ENCODE measurements at places on chromosomes 16 and 17. TPM values are rescaled to one million over a fixed set of nuclear protein-coding genes. Genes with fewer than 3 reads are reported as not detected.

Gene CRK
- 20.6 TPM for total RNA-seq

Gene ABCA8
- not detected for total RNA-seq

Gene MYH2
- not detected for total RNA-seq

Gene LHX1
- 0.25 TPM for total RNA-seq

Gene PKMYT1
- 135 TPM for total RNA-seq

Gene FOXF1
- total RNA-seq, result not detected

Gene PERCC1
- 0.34 TPM for total RNA-seq

Gene GINS2
- total RNA-seq, result 79.0 TPM

Gene PLD6
- 23.0 TPM for total RNA-seq

Gene SPATA22
- 0.36 TPM for total RNA-seq

Gene TK1
- 111 TPM for total RNA-seq

Gene CDH15
- total RNA-seq, result not detected

Gene CMTM2
- 0.17 TPM for total RNA-seq

Gene HOXB4
- total RNA-seq, result 3.8 TPM

Gene PRSS53
- 3.8 TPM for total RNA-seq

Gene KIF2B
- total RNA-seq, result not detected

Gene TP53TG3F
- total RNA-seq, result not detected

Gene ZFP1
- total RNA-seq, result 19.3 TPM

Gene LITAFD
- total RNA-seq, result not detected

Gene CCL4
- 2,428 TPM for total RNA-seq

Gene ARL5C
- total RNA-seq, result not detected

Gene NAGS
- 1.1 TPM for total RNA-seq

Gene MRPL10
- total RNA-seq, result 59.7 TPM

Gene FNDC8
- not detected for total RNA-seq

Gene MED13
- total RNA-seq, result 46.9 TPM

Gene HAP1
- 0.10 TPM for total RNA-seq

Gene PDF
- 32.3 TPM for total RNA-seq

Gene EME2
- 20.3 TPM for total RNA-seq

Gene TLCD3B
- total RNA-seq, result 1.4 TPM

Gene CAVIN1
- 0.78 TPM for total RNA-seq

Gene KRT39
- total RNA-seq, result not detected

Gene SOX8
- total RNA-seq, result 0.61 TPM

Gene SALL1
- not detected for total RNA-seq

Gene KCNH6
- total RNA-seq, result not detected

Gene GCGR
- total RNA-seq, result not detected

Gene TBC1D3B
- 3.2 TPM for total RNA-seq

Gene TEN1
- total RNA-seq, result 15.0 TPM

Gene ZNF597
- 2.2 TPM for total RNA-seq

Gene CCL16
- total RNA-seq, result not detected

Gene ABAT
- 10.7 TPM for total RNA-seq

Gene STX4
- 40.0 TPM for total RNA-seq

Gene TEX19
- total RNA-seq, result not detected

Gene TAT
- not detected for total RNA-seq

Gene TOX3
- total RNA-seq, result not detected

Gene GPATCH8
- total RNA-seq, result 37.3 TPM

Gene KIF18B
- total RNA-seq, result 34.1 TPM

Gene MSLN
- total RNA-seq, result not detected

Gene APOBR
- 8.4 TPM for total RNA-seq

Gene C16orf96
- total RNA-seq, result 0.08 TPM

Gene ARHGAP23
- 0.27 TPM for total RNA-seq

Gene ATXN1L
- 16.6 TPM for total RNA-seq

Gene SLC5A10
- not detected for total RNA-seq

Gene AGRP
- total RNA-seq, result 0.25 TPM
